Stimulated activated CD4-positive, alpha-beta T cell treated with anti-CD3 and anti-CD28 coated beads, Interleukin-15, amount 100 ng/mL, for 48 hours (primary cell): ENCODE measurements at places on chromosomes 1 and 21.

GRCh38 chr21:20016435-20017005, 981.7 kb upstream of the NCAM2 start:
- DNase-seq: no peak

DNA sequence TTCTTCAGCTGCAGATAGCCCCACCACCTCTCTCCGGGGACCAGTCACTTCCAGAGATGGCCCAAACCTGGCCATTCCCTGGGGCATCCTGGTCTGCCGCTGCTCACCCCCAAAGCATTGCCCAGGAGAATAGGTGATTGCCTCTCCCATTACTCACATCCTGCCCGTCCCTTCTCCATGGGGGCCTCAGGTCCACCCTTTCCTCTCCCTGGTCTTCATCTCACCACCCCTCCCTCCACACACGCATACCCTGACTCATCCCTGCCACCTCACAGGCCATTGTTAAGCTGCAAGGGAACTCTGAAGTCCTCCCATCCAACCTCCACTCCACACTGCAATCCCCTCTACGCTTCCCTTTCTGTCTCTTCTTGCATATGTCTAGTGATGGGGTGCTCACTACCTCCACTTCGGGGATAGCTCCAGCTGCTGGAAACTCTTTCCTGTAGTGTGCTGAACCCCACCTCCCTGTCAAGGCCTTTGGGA, at the start of gene PLEKHG5:
Gene PLEKHG5 (minus strand): TSS at position 188 of the 483 bp plus-strand sequence. CDS start 14,096 bp downstream, outside the sequence.
- no peak for DNase-seq

- no peak for DNase-seq
Measured at GRCh38 chr1:152348447-152348846, 11.4 kb downstream of the FLG2 start.

DNA sequence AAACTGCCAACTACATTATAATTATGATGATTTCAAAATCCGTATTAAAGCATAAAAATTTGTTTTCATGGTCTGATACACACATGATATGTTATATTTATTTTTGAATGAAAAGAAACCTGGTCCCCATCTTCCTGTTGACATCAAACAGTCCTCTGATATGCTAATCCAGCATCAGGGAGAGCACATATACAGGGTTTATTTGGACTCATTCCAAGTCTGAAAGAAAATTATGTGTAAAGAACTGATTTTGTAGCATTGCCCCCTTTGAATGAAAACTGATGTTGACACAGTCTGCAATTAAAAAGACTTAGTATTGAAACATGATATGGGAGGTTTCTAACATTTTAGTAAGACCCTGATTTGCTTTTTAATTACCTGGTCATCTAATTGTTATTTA, 119.4 kb downstream of the NEK7 start:
- no peak for DNase-seq

- DNase-seq: no peak
Measured at GRCh38 chr1:162996261-162996660, 72.9 kb upstream of the RGS4 start.

DNA sequence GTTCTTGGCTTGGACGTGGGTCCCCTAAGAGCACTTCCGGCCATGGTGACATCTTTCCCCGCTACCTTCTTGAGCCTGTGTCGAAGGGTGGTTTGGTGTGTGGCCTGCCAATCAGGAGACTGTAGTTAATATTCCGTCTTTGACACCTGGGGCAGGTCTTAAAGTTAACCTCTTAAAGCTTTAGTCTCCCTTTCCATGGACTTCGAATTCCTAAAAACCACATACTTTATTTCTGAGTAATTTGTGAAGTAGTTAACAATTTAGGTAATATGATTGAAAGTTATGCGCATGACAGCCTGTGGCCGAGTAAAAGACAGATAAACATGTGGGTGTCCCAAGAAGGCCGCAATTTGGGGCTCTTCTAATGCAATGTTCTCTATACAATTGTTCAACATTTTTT, 10.2 kb upstream of the RAB29 start:
- DNase-seq: no peak

GRCh38 chr1:15123925-15124324, 29.6 kb upstream of the TMEM51 start:
- DNase-seq: no peak

GRCh38 chr1:109267743-109268300, 15.1 kb downstream of the PSRC1 start:
- DNase-seq: no peak

- peak; percentile 69 for DNase-seq
Measured at GRCh38 chr1:27388337-27389005, 4.0 kb upstream of the GPR3 start.

DNA sequence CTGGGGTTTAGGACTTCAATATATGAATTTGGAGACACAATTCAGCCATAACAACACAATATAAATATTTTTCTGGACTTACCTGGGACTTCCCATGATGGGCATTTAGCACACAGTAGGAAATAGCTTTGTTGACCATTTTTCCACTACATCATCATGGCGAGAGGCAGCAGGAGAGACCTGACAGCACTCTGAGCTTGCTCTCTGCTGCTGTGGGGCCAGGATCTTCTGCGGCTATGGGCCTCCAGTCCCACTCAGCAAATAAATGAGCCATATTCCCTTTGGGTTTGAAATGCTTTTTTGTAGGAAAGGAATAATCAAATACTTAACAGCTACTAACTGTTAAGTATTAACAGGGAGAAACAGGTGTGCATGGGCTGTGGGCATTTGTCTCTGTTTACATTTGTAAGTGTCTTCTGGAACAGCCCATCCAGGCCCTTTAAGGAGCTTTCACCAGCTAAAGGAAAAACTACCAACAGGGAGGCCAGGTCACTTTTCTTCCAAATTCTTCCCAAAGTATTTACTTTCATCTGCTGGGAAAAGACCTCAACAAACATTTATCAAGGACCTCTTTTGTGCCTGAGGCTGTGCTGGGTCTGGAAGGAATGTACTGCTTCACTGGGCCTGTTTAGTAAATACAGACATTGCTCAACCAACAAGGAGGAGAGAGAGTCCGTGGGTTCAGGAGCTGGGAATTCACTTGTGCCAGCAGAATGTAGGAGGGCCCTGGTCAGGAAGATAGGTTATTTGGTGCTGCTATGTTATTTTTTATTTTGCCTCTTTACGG, 133.2 kb downstream of the LRIG2 start:
- no peak for DNase-seq

DNA sequence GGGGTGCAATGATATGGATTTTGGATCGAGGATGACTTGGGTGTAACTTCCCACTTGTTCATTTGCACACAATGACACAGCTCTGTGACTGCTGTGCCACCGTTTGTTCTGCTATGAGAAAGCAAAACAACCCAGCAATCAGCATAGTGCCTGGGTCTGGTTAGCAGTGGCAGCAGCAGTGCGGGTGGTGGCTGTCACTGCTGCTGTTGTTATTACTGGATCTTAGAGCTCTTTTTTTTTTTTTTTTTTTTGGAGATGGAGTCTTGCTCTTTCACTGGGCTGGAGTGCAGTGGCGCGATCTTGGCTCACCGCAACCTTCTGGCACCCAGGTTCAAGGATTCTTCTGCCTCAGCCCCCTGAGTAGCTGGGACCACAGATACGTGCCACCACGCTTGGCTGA, 56.9 kb downstream of the TBCE start:
- no peak for DNase-seq

DNA sequence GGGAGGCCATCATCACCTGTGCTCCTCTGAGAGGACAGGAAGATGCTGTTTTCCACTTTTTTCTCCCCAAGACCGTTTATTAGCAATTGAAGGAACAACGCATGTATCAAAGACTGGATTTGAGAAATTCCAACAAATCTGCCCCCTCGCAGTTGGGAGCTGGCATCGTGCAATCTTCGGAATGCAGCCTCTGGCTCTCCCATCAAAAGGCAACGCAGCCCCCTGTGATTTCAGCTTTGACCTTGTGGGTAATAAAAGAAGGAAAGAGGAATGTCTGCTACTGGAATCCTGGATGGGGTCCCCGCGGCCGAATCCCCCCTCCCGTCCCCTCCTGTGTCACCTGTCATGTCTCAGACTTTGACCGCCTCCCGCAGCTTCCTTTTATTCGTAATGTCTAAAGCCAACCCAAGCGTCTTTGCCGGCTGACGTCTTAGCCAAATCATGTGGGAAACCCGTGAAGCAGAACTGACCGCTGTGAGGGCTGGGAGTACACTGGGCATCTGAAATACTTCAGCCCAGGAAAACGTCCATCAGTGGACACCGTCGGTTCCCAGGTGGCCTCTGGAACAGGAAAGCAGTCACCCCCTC, 101.5 kb downstream of the WDR4 start:
- no peak for DNase-seq

DNA sequence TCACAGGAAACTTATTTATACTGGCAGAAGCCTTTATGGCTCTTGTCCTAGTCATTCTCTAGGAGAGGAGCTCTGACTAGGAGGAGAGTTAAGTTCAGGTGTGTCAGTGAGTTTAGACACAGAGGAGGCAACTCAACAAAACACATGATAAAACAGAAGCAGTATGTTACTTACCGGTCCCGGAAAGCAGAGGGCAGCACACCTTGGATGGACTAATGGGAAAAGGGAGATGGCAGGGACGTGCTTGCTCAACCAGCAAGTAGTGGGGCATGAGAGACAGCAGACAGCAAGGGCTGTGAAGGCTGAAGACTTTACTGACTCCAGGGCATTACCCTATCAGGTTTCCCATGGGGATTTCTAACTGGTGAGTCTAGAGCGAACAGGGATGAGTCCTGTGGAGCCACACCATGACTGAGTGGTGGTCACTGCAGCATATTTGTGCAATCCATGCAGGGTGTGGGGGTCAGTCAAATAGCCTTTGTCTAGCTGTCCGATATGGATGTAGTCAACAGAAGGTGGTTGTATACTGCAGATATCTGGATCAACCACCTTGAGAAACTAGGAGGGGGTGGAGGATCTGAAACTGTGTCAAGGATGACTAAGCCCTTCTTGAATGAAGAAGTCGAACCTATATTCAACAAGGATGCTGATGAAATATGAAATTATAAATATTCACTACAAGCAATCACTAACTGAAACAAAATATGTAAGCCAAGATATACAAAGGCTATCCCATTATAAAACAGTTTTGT, 596.3 kb upstream of the CHRM3 start:
- no peak for DNase-seq

- no peak for DNase-seq
Measured at GRCh38 chr1:7281821-7282220, 489.3 kb upstream of the VAMP3 start.

- DNase-seq: no peak
Measured at GRCh38 chr1:54275349-54275748, 75.4 kb downstream of the MRPL37 start.

- no peak for DNase-seq
Measured at GRCh38 chr1:46612937-46613660, 3.5 kb downstream of the MOB3C start.

GRCh38 chr1:66438062-66438461, 95.9 kb upstream of the SGIP1 start:
- DNase-seq: no peak

GRCh38 chr1:108719656-108720435, 7.1 kb downstream of the FNDC7 start:
- no peak for DNase-seq

- no peak for DNase-seq
Measured at GRCh38 chr1:201511941-201512539, 5.1 kb upstream of the CSRP1 start.

DNA sequence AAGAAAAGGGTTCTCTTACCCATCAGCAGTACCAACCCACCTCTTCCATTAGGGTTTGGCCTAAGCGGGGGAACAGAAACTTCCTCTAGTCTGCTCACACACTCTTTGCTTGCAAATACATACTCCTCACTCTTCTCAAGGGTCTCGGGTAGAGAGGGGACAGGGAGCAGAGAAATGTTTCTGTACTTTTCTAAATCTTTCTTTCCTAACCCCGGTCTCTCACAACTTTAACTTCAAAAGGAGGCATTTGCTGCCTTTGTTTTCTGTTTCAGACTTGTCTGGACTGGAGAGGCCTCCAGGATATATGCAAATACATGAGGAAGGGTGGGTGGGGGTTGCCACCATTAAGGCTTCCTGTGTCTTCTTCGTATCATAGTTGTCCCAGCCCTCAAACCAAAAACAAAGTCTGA, 10.5 kb upstream of the LAX1 start:
- DNase-seq: no peak

DNA sequence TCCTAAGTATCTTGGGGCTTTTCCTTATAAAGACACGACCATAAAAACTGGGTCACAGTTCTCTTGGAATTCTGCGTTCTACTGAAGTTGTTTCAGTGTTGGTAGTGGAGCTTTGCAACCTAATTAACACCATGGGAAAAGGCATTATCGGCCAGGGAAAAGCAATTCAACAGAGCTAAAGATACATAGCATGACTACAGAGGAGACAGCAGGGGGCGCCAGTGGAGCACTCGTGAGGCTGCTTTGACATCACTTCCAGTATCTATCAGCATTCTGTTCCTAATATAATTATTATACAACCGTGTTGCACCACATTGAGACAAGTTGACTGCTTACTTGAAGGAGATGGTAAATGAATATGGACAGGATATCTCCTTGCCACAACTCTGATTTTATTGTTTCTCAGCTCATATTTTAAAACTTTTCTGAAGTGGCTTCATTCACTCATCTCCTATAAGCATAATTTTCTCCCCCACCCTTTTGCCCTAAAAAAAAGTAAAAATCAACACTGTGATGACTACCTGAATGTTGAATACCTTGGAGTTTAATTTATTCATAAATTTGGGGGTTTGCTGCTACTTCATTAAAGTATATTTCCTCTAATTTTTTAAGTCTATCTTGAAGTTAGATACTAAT, 39.4 kb downstream of the ZP4 start:
- DNase-seq: no peak

DNA sequence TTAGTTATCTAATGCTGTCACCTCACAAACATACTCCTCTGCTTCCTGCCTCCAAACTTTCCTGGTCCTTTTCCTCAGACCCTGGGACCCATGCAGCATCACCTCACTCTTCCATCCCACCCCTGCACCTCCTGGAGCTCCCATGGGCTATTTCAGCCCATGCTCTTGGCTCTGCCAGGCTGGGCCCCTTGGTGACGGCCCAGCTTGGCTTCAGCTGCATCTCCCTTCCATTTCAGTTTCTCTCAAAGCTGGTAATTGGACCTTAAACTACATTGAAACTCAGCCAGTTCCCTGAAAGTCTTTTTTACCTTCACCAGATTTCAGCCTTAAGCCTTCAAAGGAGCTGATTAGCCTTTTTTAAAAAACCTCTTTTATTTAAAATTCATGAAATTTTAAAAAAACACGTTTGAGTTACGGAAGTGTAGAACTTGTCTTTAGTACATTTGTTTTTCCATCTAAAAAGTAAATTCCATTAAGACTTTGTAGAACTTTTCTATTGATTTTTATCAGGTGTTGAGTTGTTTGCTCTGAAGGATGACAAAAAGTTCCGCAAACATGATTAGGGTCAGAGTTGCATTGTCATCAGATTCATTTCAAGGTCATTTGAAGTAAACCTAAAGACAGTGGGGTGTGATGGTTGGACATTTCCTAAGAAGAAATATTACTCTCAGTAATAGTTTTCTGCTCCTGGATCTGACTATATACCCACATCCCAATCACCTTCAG, 33.5 kb downstream of the AGT start:
- DNase-seq: no peak

GRCh38 chr1:59143811-59144210, 153.1 kb upstream of the FGGY start:
- DNase-seq: no peak

- no peak for DNase-seq
Measured at GRCh38 chr1:3215198-3216014, 146.4 kb downstream of the PRDM16 start.

- no peak for DNase-seq
Measured at GRCh38 chr1:162736633-162737067, 53.9 kb upstream of the HSD17B7 start.

- DNase-seq: no peak
Measured at GRCh38 chr1:59220356-59220755, 76.5 kb upstream of the FGGY start.

- DNase-seq: no peak
Measured at GRCh38 chr1:226627050-226627755, 78.6 kb downstream of the STUM start.
